Mesenteric fat pad (tissue), 1 donor: ENCODE measurements at places on chromosomes 5 and 9. TPM values are rescaled to one million over a fixed set of nuclear protein-coding genes. Genes with fewer than 3 reads are reported as not detected.

DNA sequence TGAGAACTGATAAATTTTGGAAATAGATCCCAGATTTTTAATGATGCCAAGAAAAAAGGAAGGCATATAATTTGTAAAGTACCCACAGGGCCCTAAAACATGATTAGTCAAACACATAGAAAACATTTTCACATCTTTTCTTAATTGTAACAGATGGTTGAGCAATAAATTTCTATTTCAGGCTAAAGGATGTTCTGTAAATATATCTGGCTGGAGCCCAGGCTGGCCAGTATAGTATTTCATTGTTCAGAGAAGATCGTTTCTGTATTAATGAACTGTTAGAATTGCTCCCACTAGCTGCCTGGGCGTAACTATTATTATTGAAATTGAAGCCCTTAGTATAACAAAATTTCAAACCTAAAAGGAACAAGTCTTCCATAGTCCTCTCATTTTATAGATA lies 105.3 kb upstream of the SMC2 start:
- DNase-seq, result no peak

- peak; percentile 59 for DNase-seq
These were observed 12.5 kb downstream of the PHF2 start for GRCh38 chr9:93588641-93589609.

DNA sequence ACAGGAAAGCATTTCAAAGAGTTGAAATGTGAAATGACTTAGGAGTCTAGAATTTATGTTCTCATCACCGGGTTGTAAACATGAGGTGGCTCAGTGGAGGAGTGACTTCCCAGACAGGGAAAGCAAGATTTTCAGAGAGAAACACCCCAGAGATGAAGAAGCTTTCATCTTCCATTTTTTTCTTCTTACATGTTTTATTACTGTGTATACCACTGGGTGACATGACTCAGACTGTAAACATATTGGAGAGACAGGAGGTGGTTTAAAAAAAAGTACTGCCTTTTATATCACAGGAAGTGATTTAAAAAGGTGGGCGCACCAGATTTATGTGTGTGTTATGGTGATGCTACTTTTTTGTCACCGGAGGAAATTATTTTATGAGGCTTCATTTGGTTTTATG lies 209.1 kb upstream of the TUT7 start:
- DNase-seq, result no peak

ZNF883 gene
- 2.5 TPM for total RNA-seq

DNA sequence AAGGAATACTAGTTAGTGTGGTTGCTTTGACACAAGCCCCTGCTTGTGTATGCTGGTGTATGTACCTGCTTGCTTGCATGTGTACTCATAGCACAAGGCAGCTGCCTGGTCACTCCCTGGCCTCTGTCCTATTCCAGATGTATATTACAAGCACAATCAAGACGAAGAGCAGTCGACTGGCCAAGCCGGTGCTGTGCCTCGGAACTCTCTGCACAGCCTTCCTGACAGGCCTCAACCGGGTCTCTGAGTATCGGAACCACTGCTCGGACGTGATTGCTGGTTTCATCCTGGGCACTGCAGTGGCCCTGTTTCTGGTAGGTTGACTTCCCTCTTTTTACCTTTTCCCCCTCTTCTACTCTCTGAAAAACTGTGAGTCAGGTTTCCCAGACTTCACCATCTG lies 72.1 kb downstream of the BAAT start:
- no peak for DNase-seq

DNA sequence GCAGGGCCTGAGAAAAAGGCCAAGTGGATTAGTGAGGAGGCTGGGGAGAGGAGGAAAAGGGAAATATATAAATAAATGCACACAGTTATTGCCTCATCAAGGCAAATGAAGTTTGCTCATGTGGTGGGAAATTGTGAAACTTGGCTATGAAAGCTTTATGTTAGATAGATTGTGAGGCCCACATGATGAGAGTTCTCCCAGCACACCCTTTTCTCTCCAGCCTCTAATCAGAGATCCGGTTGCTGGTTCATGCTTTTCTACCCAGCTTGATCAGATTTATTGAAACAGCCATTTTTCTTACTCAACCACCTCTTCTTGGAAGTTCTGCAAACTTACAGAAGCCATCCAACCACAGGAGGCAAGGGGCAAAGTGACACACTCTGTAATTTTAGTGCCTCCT lies 125.8 kb upstream of the KLF4 start:
- no peak for DNase-seq

GRCh38 chr5:123211084-123211483 lies 122.0 kb downstream of the PRDM6 start:
- no peak for DNase-seq

BTNL8 gene
- 0.96 TPM for total RNA-seq

DNA sequence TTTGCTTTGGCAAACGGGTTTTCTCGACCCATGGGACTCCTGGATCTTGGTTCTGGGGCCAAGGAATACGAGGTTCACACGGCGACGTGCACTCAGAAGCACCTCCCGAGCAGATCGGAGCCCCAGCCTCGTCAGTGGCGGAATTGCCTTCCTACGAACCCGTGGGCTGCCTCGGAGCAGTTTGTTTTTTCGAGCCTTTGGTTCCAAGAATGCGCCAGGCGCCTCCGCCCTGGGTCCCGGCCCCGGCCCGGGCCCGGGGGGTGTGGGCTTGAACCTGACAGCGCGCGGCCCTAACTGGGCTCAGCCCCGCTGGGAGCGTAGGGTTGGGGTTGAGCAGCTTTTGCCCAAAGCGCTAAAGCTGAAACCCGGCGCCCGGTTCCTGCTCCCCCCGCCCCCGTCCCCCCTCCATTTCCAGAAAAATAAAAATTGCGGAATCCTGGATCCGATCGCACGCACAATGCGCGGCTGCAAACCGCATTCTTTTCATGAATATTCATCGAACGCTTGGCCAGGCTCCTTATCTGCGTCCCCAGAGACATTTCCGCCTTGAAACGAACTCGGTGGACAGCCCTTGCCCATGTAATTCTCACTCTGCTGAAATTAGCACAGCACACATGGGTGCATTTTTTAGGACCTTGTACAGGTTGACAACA lies 1.0 kb downstream of the BASP1 start:
- no peak for DNase-seq

SPINK13 gene
- total RNA-seq, result not detected

PCDHGB7 gene
- 8.1 TPM for total RNA-seq

- no peak for DNase-seq
These were observed 7.4 kb upstream of the IFNA1 start for GRCh38 chr9:21432672-21433425.

- no peak for DNase-seq
These were observed 55.7 kb upstream of the NIPBL start for GRCh38 chr5:36820900-36821299.

SPINK6 gene
- total RNA-seq, result not detected

GRCh38 chr9:18331310-18331684 lies 142.7 kb upstream of the ADAMTSL1 start:
- DNase-seq, result no peak

DNA sequence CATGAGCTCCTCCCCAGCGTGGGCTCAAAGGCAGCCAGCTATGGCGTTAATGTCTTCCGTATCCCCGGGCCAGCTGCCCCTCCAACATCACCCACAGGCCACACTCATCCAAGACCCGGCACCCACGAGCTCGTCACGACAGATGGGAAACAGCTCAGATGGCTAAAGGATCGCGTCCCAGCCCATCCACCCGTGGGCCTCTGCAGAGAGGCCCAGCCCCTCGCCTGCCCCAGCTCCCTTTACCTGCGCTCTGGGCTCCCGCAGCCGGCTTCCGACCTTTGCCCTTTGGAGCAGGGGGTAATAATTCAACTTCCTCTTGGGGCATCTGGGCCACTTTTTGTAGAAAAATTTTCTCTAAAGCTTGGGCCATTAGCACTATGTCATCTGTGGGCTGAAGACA lies 16.5 kb downstream of the BRD3 start:
- DNase-seq, result no peak

DNA sequence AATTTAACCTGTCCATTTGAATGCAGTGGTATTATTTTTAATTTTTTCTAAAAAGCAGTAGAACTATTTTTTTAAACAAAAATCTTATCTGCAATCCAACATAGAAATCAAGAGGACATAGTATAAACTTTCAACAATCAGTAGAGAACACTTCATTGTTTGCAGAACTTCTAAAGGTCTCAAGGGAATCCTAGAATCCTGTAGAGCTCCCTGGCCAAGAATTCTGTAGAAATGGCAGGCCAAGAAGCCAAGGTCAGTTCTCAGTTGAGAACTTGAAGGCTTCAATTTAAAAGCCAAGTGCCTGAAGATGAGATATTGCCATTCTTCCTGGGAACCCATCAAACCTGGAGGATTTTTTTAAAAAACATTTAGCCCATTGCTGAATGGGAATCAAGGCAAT lies 199.2 kb upstream of the KLF4 start:
- DNase-seq, result no peak

SLC2A8 gene
- total RNA-seq, result 15.1 TPM

DNA sequence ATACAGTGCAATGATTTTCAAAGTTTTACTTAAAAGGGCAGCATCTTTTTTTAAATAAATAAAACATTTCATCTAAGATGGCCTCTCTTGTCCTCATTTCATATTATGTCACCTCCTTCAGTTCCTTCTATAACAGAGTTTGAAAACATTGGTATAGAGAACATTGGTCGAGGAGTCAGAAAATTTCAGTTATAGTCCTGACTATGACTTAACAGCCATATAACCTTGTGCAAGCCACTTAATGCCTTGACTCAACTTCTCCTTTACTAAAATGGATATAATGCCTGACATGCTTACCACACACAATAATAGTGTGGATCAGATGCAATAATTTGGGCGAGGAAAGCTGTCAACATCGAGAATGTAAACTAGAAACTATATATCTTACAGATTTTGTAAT lies 22.6 kb downstream of the SSBP2 start:
- no peak for DNase-seq

- no peak for DNase-seq
These were observed at the start of gene RXRA for GRCh38 chr9:134325813-134326723. Gene RXRA, plus strand, starts transcription at chr9:134326455. Its CDS starts 177 bp downstream, at chr9:134326632.

SLC31A2 gene
- 62.4 TPM for total RNA-seq

DMRT3 gene
- 1.1 TPM for total RNA-seq

DNA sequence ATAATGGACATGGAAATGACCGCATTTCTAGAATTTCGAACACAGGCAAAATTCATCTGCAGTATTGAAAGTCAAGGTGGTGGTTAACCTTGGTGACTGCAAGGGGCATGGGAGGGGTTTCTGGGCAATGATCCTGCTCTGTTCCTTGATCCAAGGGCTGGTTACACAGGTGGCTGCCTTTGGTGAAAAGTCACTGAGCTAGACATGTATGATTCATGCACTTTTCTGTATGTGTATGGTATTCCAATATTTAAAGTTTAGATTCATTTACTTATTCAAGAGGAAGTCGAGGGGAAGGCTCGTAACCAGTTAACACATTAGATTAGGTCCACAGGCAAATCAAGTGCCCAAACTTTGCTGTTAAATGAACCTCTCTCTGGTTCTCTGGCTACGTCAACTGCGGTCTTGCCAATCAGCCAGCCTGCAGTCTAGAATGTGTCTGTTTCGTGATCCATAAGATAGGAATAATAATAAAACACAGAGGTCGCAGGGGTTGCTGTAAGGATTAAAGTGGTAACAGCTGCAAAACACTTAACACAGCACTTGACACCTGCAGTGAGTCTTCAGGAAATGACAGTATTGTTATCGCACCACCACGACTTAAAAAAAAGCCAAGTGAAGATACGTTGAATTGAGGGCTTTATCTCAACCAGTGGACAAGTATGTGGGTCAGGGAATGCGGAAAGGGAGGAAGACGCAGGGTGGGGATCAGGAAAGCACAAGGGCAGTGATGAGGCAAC lies 92.5 kb downstream of the TLE1 start:
- no peak for DNase-seq

FBN2 gene
- 1.4 TPM for total RNA-seq

MYMK gene
- not detected for total RNA-seq

- DNase-seq, result no peak
These were observed 173.3 kb upstream of the SEMA6A start for GRCh38 chr5:116747881-116748280.

DNA sequence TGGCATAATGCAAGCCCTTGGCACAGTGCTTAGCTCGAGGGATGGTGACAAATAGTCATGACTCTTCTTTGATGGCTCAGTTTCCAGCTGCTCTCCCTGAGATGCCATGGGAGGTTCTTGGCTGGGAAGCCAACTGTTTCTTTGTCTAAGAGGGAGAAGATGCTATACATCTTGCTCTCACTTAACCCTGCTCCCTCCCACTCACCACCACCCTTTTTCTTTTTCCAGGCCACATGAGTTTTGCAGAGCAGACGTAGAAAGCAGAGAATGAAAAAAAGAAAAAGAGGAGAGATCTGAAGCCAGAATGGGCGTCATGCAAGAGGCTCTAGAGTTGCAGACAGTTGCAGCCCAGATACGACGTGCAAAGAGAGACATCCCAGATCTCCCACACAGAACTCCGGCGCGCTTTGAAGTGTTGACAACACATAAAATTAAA lies 160.5 kb downstream of the FGF18 start:
- no peak for DNase-seq

DNA sequence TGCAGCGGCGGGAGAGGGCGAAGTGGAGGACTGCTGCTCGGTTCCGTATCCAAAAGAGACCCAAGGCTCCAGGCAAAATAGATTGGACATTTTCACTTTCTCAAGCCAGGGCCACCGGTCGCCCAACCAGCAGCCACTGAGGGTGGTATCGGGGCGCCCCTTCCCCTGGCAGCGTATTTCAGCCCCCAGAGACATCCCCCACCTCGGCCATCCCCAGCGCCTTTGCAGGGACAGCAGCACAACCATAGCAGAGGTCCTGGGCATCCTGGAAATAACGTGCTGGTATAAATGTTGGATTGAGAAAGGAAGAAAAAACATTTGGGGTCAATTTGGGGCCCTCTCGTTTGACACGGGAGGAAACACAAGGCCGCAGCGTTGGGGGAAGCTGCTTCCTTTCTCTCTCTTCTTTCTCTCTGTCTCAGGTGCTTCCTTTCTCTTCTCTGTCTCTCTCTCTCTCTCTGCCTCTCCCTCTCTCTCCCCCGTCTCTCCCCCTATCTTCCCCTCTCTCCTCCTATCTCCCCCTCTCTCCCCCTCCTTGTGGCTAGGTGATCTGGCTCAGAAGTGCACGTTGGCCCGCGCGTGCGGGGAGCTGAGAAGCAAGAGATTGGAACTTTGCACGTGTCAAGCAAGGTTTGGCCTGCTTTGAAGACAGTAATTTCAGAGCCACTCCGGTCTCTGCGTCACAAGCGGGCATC lies 624 bp upstream of the RETREG1 start:
- DNase-seq, result no peak

DNA sequence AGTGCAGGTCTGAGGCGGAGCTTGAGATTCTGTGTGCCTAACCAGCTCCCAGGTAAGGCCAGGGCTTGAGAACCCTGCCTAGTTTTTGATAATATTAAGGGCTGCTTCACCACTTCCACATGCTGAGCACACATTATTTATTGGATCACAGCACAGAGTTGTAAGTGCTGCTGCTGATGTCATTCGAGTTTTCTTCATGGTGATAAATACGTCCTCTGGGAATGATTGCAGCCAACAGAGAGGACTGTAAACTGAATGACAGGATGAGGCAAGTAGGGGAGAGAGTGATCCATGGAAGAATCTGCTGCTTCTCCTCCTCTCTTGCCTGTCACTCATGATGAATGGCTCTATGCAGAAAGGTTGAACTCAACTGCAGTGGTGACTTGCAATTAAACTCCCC lies 77.9 kb upstream of the VPS13A start:
- DNase-seq, result no peak

- no peak for DNase-seq
These were observed 133.0 kb downstream of the ENC1 start for GRCh38 chr5:74507370-74508005.

CLK4 gene
- 25.7 TPM for total RNA-seq
